RKO (cell line): ENCODE measurements at places on chromosomes 5 and 9.

DNA sequence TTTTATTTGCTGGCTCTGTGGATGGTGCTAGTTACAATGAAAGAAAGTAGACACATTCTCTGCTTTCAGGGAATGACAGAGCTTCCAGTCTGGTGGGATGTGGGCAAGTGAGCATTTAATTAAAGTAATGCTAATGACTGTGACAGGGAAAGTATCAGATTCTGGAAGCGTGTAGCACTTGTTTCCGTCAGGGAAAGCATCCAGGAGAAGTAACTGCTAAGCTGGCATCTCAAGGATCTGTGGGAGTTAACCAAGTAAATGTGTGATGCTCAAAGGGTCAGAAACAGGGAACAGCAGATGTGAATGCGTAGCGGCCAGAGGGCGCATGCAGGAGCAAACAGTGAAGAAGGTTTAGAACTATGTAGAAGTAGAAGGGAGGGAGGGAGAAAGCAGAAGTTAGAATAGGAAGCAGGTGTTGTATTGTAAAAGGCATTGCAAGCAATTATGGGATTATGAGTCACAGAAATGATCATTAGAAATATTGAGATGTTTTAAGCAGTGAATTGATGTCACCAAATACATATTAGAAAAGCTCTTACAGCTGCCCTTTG lies 12.2 kb downstream of the KLHL9 start:
- no peak for DNase-seq

GRCh38 chr5:95446560-95447221 lies 55.5 kb downstream of the FAM81B start:
- DNase-seq = no peak

DNA sequence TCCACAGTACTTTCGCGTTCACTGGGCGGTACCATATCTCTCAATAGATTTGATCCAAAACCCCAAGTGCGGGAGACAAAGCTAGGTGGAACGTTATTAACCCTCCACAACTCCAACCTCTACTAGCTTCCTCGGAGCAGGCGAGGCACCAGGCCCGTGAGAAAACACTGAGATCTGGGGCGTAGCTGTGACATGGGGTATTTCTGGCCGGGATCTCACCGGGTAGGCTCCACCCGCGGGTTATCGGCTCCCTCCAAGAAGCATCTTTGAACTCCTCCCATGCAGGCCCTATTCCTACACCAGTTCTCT lies 350 bp upstream of the SLC25A46 start:
- DNase-seq = no peak

GRCh38 chr5:170552621-170553115 lies 48.8 kb downstream of the KCNIP1 start:
- no peak for DNase-seq

DNA sequence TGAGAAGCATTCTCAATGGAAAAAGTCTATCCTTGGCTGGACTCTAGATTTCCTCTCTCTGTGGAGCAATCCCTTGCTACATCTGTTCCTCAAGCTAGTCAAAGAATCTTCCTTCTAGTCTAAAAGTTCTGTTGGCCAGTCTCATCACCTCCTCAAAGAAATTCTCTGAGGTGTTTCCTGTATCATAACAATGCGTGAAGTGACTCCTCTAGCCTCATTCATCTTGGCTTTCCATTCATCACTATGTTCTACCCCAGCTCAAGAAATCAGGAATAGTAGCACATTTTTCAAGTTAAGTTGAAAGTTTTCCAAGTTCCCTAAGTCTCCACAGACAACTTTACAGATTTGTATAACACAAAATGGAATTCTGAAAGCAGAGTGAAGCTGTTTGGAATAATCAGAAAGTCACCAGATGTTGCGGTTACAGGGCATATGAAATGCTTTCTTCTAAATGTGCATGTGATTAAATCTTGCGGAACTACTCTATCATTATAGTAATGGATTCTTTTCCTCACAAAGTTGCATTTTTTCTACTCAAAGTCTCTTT lies 176.6 kb upstream of the FREM1 start:
- no peak for DNase-seq

GRCh38 chr5:36820900-36821299 lies 55.7 kb upstream of the NIPBL start:
- DNase-seq = peak; percentile 5

DNA sequence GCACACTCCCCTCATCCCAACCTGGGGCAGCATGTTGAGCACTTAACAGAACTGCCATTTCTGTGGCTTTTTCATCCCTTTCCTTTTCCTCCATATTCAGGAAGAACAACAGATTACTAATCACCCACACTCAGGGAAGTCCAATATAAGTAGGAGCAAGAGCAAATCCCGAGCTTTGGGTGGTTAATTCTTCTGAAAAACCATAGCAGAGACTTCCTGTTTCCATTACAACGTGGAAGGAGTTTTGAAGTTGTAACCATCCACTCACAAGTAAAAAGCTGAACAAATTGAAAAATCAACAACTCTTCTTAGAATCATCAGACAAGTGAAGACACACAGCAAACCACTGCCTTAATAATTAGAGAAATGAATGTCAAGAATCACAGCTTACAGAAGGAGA lies 8.2 kb downstream of the CTSL start:
- no peak for DNase-seq

GRCh38 chr5:173715607-173716006 lies 99.2 kb upstream of the BOD1 start:
- no peak for DNase-seq

DNA sequence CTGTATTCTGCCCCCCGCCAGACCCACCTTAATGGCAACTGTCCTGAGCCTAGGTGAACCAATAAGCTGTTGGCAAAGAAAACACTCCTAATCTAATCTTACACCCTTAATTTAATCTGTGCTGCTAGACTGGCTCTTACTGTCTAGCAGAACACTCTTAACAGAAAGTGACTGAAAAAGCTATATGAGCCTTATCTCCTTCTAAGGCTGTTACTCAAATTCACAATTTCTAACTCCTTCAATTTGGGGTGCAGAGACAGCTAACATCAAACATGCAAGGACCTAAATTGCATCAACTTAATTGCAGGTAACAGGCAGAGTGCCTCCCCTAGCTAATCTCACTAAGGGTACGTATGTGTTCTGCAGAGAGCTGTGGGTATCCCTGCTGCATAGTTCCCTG lies 49.5 kb upstream of the MAP1B start:
- no peak for DNase-seq

DNA sequence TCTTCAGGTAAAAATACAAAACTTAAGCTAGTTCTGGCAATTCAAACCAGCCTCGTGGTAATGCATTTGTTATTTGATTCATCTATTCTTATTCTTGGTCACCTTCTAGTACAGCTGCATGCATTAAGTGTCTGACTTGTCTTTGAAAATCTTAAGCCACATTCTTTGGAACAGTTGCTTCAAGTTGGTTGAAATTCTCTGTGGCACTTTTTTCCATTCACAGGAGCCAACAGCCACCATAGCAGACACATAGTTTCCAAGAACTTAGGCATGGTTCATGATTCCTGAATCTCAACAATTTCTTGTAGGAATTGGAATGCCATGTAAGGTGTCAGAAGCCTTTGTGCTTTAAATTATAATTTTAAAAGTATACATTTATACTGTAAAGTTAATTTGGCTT lies 47.4 kb upstream of the MEF2C start:
- DNase-seq = no peak
